ENCODE measurements at places on chromosomes 2 and 18. TPM values are rescaled to one million over a fixed set of nuclear protein-coding genes. Genes with fewer than 3 reads are reported as not detected.

Gene SPEG
- total RNA-seq = 1.7 TPM

Gene ERBB4
- not detected for total RNA-seq

Gene CLIP4
- 34.8 TPM for total RNA-seq

Gene COL3A1
- total RNA-seq = not detected

Gene INPP5D
- total RNA-seq = 121 TPM

Gene MERTK
- total RNA-seq = 0.14 TPM

Gene OXER1
- not detected for total RNA-seq

Gene COL4A4
- total RNA-seq = 0.03 TPM

Gene IL36RN
- not detected for total RNA-seq

Gene ANKRD62
- total RNA-seq = not detected

Gene TMEFF2
- not detected for total RNA-seq

Gene TOGARAM2
- total RNA-seq = 4.0 TPM

Gene RNU2-63P
- total RNA-seq = 13.6 TPM

Gene IGFBP5
- not detected for total RNA-seq

Gene APCDD1
- not detected for total RNA-seq

Gene CIDEA
- not detected for total RNA-seq

Gene INHBB
- total RNA-seq = not detected

Gene SOWAHC
- 0.24 TPM for total RNA-seq

Gene ASPRV1
- total RNA-seq = 1.3 TPM

Gene EFR3B
- total RNA-seq = not detected

Gene LDLRAD4
- 32.5 TPM for total RNA-seq

Gene KYNU
- total RNA-seq = not detected

Gene LIMS2
- 53.4 TPM for total RNA-seq

Gene NFE2L2
- 73.3 TPM for total RNA-seq

Gene GAD1
- 0.38 TPM for total RNA-seq

Gene PXDN
- not detected for total RNA-seq

Gene ZSWIM2
- total RNA-seq = not detected

Gene LBX2
- total RNA-seq = 0.35 TPM

Gene TCF7L1
- not detected for total RNA-seq

Gene SPATA3
- total RNA-seq = not detected

Gene ACTG2
- total RNA-seq = not detected

Gene MC2R
- total RNA-seq = not detected

Gene DPY30
- 56.6 TPM for total RNA-seq

Gene COL6A3
- total RNA-seq = 0.45 TPM

Gene OSBPL1A
- total RNA-seq = 2.1 TPM

Gene NDUFB3
- 118 TPM for total RNA-seq

Gene CYBRD1
- 0.51 TPM for total RNA-seq

Gene SERPINB13
- total RNA-seq = not detected

Gene PHOSPHO2
- total RNA-seq = 2.5 TPM

Gene FER1L5
- not detected for total RNA-seq

Gene MDH1B
- total RNA-seq = 0.10 TPM

Gene CREG2
- 0.43 TPM for total RNA-seq

Gene GATA6
- total RNA-seq = not detected

Gene MC4R
- not detected for total RNA-seq

Gene ABCG5
- not detected for total RNA-seq

Gene SIX3
- not detected for total RNA-seq

Gene ABHD1
- 0.51 TPM for total RNA-seq

Gene UGT1A8
- not detected for total RNA-seq

Gene TMEM17
- total RNA-seq = not detected
